ENCODE measurements at places on chromosomes 4 and X.
A peak's percentile ranks its signal among the peaks of the same experiment; 100 is the strongest.

GRCh38 chrX:15646543-15646942, 18.1 kb downstream of the CLTRN start:
- no peak for DNase-seq

DNA sequence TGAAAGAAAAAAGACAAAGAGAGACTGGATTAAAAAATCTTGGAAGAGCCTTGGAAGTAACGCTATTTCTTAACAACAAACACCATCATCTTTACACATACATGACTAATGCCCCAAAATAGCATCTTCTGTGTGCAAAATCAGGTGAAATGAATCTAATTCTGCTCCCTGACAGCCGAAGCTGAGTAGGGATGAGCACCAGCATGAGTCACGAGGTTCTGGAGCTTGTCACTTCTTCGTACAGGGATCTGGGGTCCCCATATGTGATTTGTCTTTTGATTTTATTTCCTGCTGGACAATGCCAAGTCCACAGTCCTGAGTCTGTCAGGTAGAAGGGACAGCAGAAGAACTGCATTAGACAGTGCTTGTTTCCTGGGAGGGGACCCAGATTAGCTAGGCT, 55.9 kb downstream of the OSTC start:
- no peak for DNase-seq

DNA sequence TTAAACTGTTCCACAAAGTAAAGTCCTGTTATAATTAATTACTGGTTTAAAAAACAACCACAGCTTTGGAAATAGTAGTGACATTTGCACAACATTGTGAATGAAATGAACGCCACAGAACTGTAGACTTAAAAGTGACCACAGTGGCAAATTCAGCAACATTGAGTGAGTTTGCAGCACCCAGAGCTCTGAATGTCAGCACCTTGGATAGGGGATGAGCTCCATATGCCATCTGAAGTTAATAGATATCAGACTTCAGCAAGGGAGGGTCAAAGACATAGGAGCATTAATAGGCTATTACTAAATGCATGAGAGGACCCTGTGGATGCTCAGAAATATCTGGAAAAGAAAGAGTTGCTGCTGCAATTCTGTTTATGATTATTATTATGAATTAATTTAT, 55.3 kb upstream of the KCNIP4 start:
- DNase-seq = no peak

GRCh38 chrX:20653070-20653469, 386.4 kb upstream of the RPS6KA3 start:
- DNase-seq = no peak

- DNase-seq = peak; percentile 43
Observed at GRCh38 chr4:176001151-176002006, 64.3 kb upstream of the WDR17 start.

GRCh38 chrX:31606771-31607170, 534.9 kb upstream of the FTHL17 start:
- no peak for DNase-seq

GRCh38 chr4:126752126-126752525, 880.6 kb upstream of the INTU start:
- no peak for DNase-seq

DNA sequence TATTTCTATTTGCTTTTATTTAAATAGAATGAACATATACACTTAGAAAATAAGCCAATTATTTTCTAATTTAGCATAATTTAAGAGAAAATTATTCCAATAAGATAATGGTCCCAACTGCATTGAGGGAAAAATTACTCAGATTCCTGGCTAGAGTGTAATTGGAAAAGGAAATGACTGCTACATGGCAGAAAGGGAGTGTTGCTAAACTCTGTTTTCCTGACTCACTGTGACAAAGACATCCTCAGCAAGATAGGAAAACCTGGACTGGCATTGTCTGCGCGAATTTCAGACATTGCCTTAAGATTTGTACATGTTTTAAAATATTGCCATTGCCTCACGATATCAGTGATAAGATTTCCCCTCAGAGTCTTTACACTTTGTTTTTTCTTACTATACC, 8.2 kb downstream of the TNIP3 start:
- DNase-seq = no peak

GRCh38 chrX:23854122-23854521, 53.6 kb downstream of the APOO start:
- DNase-seq = no peak
